NCI-H187 (cell line): ENCODE measurements at places on chromosomes 1 and 21.

- DNase-seq, result no peak
Observed at GRCh38 chr1:21961799-21962198, 15.0 kb upstream of the CELA3B start.

GRCh38 chr1:45979778-45980176 lies 152.7 kb downstream of the PIK3R3 start:
- no peak for DNase-seq

DNA sequence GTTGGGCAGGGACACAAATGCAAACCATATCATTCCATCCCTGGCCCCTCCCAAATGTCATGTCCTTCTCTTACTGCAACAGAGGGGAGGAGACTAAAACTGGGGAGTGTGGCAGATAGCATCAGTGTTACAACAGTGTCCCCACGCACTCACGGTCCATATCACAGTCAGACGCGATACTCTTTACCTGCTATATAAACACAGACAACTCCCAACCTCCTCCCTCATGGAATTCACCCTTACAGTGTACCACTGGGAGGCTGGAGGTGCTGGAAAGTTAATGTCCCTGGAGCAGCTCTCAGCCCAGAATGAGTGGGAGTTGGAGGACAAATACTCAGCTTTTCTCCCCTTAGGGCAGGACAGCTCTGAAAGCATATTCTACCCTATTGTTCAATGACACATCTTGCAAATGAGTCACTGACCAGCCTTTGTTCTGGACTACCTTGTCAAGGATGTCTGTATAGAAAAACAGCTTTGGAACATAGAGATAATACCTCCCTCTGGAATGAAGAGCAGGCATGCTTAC lies 445.9 kb downstream of the SETD4 start:
- DNase-seq, result no peak

DNA sequence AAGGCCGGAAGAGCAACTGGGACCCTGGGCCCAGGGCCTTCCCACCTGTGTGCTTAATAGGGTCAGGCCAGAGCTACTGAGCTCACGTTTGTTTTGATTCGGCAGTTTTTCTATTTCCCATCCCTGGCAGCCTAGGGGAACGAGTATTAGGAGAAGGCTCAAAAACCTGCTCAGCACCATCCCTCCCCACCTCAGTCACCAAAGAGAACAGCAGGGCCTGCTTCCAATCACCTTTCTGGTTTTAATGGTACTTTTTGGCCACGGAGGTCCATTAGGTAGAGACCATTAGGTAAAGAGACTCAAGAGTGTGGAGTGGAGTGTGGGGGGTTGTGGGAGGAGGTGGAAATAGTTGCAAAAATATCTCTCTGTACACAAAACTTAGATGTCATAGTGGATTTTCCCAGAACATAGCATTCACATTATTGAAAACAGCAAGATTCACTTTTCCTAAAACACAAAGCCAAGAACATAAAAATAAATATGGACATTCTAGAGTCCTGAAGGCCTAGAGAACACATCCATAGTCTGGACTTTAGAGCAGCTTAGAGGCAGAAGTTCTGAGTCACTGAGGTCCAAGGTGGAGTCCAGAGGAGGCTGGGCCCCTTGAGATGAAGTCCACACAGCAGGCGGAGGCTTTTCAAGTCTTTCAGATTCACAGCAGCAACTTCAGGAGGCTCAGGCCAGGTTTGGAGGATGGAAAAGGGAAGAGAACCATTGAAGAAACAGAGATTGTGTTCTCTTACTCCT lies 19.5 kb downstream of the NUAK2 start:
- DNase-seq, result no peak

GRCh38 chr1:91439016-91439415 lies 34.4 kb upstream of the HFM1 start:
- no peak for DNase-seq

DNA sequence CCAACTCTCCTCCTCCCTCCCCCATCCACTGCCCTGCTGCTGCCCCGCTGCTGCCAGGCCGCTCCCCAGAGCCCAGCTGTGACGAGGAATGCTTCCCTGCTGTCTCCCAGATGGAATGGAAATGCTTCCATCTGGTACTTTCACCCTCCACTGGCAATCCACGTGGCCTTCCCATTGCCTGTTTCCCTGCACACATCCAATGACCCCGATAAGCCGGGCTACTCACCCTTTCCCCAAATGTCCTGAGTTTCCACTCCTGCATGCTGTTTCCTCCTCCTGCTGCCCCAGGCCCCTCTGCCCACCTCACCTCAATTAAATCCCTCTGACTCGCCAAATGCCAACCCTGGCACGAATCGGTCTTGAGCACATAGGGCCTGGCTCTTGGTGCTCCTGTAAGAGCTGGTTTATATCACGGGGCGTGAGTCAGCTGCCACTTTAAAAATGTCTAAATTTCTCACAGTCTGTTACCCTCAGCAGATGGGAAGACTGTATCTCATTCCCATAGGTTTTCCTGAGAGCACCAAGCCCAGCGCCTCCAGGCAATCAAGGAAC lies 36.4 kb downstream of the MRAP start:
- DNase-seq, result no peak

GRCh38 chr1:29297450-29297849 lies 61.1 kb downstream of the PTPRU start:
- DNase-seq, result no peak

DNA sequence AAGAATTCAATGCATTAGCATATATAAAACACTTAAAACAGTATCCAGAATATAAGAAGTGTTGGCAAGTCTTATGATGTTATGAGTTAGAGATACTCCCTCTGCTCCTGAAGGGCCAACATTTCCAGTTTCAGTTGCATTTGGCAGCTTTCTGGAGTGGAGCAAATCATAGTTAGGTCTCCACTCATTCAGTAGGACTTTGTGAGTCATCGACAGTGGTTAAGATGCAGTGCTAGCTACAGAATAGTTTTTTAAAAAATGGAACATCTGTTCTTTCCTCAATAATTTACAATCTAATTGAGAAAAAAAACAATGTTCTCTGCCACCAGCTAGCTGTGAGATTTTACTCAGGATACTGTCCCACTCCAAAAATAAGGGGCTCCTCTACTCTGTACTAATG lies 389.1 kb downstream of the HLX start:
- DNase-seq, result no peak

DNA sequence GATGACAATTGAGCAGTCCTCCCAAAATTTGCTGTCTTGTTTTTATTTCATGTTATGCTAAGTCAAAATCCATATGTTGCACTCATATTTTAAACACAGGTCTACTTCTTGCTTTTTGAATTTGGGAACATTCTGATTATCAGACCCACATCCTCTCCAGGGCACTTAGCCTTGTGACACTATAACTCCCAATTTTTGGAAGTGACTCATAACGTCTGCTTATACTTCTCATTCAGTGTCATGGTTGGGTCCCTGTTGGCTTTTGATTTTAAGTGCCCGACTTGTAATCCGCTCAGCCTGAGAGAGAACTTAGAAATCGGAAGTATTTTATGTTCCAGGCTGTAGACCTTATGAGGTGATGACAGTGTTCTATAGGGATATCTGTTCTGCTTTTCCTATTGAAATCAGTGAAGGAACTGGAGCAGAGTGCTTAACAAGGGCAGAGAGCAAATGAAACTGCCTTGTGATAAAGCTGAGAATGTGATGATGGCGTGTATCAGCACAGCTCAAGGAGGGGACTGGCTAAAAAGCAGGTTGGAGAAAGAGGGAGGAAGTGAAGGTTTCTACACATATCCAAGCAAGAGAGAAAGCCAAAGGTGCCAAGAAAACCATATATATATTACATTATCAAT lies 136.0 kb downstream of the HLX start:
- no peak for DNase-seq
